ENCODE measurements at places on chromosomes 4 and X. TPM values are rescaled to one million over a fixed set of nuclear protein-coding genes. Genes with fewer than 3 reads are reported as not detected.

DNA sequence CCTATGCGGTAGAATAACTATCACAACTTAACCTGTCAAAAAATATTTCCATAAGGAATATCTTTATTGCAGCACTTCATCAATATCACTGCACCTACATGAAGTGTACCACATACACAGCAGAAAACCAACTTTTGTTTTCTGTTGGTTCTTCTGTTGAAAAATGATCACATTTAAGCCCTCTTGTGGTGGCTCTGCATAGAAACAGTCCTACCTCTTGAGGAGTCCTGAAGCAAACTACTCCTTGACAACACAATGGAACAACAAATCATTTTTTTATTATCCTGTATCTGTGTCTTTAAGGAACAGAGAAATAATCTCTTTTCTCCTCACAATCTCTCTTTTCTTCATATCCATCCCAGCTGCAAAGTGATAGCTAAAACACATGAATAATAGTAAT is 39.8 kb upstream of the ATOH1 start:
- DNase-seq = peak; percentile 4

GRCh38 chr4:123528501-123529277 is 132.1 kb downstream of the SPRY1 start:
- no peak for DNase-seq

GRCh38 chr4:122764821-122765215 is 32.3 kb downstream of the BBS12 start:
- DNase-seq = peak; percentile 97

- no peak for DNase-seq
Observed at GRCh38 chr4:39763714-39764572, 66.0 kb downstream of the UBE2K start.

The YIPF7 gene
- not detected for total RNA-seq
